ENCODE measurements at places on chromosomes 7 and 10. TPM values are rescaled to one million over a fixed set of nuclear protein-coding genes. Genes with fewer than 3 reads are reported as not detected.

DNA sequence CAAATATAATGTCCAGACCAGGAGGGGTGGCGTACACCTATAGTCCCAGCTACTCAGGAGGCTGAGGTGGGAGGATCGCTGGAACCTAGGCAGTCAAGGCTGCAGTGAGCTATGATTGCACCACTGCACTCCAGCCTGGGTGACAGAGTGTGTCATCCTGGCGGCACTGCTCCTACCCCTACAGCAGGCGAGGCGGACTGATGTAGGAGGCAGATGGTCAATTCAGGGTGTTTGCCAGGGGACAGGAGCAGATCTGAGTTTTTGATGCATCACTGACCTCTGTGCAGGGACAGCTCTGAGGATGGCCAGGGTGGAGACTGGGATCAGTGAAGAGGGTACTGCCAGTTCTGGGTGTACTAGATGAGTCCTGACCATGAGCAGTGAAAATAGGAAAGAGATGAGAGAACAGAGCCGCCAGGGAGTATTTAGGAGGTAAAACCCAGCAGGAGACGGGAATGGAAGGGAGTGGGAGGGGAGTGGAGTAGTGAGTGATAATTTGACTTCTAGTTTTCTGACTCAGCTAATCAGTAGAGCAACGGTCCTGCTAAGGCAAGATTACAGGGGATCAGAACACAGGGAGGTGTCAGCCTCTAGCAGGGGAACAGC, 75.3 kb downstream of the HIP1 start:
- no peak for DNase-seq

Gene FAM13C
- 8.7 TPM for polyA plus RNA-seq

GRCh38 chr7:130899638-130900401, 165.8 kb upstream of the KLF14 start:
- no peak for DNase-seq

- DNase-seq = no peak
Observed at GRCh38 chr7:33432821-33433220, 303.5 kb downstream of the BBS9 start.

- peak; percentile 36 for DNase-seq
Observed at GRCh38 chr7:104231054-104232046, 23.5 kb upstream of the ORC5 start.

- no peak for DNase-seq
Observed at GRCh38 chr10:82887488-82887887, 1012.5 kb downstream of the NRG3 start.

- no peak for DNase-seq
Observed at GRCh38 chr10:81116990-81117389, 579.3 kb downstream of the SH2D4B start.

Gene WDFY4
- 2.4 TPM for polyA plus RNA-seq

DNA sequence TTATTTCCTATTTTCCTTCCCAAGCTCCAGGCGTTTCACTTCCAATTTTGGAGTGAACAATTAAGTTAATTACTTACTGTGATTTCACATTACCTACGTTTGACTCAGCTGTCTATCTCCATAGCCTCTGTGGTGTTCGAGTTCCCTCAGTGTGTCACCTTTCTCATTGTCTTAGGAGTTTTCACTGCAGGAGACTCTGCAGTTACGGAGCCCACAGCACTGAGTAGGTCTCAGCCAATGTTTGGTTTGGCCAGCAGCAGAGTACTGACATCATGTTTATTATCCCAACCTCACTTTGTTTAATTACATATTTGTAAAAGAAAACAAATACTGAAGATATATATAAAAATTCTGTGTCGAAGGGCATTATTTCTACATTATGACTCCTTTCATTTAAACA, 1123.9 kb downstream of the CNTNAP2 start:
- no peak for DNase-seq

DNA sequence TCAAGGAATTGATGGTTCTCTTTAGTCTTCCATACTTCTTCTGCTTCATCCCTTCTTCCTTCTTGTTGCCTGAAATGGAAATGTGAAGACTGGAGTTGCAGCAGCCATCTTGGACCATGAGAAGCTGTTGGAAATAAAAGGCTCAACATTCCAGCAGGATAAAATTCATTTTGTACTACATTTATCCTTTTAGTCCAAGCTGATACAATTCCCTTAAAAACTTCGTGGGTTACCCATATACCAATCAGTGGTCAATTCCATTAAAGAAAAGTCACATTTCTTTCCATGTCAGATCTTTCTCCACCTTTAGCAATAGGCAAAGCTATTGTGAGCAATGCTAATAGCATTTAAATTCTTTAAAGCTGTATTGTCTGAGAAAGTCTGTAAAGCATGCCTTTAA, 141.3 kb upstream of the LYZL2 start:
- no peak for DNase-seq

GRCh38 chr7:37341033-37341630, 107.5 kb downstream of the ELMO1 start:
- no peak for DNase-seq

Gene CCDC3
- 16.1 TPM for polyA plus RNA-seq

GRCh38 chr10:62084451-62084850, 183.0 kb downstream of the ARID5B start:
- DNase-seq = no peak

DNA sequence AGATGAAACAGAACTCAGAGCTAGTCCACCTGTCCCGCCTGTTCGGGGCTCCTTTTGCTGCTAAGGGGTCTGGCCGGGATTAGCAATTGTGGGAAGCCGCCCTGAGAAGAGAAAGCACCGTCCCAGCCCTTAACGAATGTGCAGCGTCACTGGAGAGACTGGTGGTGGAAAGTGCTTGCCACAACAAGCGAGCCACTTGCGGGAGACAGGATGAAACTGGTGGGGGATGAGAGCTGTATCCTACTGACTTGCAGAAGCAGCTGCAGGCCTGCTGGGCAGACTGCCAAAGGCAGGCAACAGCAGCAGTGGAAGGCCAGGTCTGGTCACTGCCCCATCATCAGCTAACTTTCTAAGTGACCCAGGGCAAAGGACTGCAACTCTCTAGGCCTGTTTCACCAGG, 95.4 kb downstream of the FAM53B start:
- peak; percentile 51 for DNase-seq

- no peak for DNase-seq
Observed at GRCh38 chr10:8583096-8583495, 528.6 kb downstream of the GATA3 start.

DNA sequence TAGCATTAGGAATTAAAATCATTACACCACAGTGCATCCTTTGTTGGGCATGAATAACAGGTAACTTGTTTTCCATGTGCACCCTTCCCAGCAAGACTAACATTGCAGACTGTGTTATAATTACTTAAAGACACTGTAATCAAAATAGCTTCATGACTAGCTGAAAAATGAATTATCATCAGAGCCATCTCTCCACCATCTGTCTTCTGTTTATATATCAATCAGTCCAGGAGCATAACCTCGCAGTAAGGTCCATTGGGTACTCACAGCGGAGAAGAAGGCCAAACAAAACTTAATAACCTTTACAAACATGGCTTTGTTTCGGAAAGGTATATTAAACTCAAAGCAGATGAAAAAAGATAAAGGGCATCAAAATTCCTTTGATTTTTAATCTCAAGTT, 90.6 kb downstream of the ODAD2 start:
- no peak for DNase-seq

Gene ZKSCAN5
- 16.5 TPM for polyA plus RNA-seq

DNA sequence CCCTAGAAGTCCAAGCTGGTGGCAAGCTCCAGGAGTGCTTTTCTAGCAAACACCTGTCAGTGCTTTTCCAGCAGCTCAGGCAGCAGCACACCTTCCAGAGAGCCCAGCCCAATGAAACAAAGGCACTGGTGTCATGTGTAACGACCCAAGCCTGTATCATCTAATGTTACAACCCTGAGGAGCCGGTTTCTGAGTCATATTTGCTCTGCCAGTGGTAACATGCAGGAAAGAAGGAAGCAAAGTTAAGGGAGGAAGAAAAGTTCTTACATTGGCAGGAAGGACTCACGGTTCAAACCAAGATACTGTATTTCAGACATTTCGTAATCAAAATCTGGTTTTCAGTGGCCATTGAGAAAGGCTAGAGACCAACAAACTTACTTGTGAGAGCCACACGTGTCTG, at the start of gene ANKRD22:
ANKRD22 (minus strand) TSS at position 139 of the 400 bp plus-strand sequence. CDS start 237 bp downstream, outside the sequence.
- peak; percentile 34 for DNase-seq

GRCh38 chr10:97065686-97066660, 119.8 kb downstream of the SLIT1 start:
- no peak for DNase-seq

Gene NPY4R
- 0.09 TPM for polyA plus RNA-seq

DNA sequence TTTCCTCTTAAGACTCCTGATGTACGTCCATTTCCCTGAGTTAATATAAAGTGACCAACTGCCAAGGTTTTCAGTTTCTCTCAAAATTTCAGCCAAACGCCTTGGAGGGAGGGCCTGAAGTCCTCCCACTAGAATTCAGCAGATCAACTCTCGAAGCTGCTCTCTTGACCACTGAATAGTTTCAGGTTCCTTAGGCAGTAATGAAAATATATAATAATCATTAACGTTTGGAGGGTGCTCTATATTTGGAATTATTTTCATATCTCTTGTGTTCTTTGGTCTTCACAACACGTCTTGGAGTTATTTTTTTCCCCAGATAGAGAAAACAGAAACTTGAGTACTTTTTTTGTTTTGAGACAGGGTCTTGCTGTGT, 123.6 kb upstream of the SFMBT2 start:
- DNase-seq = no peak

Gene PPP1R3C
- 42.3 TPM for polyA plus RNA-seq

DNA sequence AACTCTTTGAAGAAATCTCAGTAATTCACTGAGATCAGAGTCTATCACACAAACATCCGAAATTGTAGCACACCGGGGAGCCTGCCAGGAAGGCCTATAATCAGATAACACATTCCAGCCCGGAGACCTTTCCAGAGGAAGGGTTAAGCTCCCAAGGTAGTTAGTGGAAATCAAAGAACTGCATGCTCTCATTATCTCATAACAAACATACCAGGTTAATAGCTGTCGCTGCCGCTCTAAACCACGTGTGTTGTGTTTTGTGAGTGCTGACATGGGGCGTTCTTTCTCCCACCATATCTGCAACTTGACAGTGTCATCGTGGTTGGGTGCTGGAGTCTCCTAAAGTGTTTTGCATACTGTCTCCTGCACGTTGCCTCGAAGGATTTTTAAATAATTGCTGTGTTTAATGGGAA, 120.7 kb upstream of the CARD11 start:
- DNase-seq = no peak

- DNase-seq = no peak
Observed at GRCh38 chr7:44604941-44605340, 1.5 kb upstream of the OGDH start.

DNA sequence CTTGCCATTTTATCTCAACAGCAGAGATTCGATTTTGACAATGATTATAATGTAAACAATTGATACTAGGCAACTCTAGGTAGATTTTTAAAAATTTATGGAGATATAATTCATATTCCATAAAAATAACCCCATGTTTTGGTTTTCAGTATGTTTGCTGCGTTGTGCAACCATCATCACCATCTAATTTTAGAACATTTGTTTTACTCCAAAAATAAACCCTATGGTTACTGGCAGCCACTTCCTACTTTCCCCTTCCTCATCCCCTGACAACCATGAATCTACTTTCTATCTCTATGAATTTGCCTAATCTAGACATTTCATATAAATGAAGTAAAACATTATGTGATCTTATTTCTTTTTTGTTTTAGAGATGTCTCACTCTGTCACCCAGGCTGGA, 401.9 kb downstream of the THSD7A start:
- DNase-seq = no peak

GRCh38 chr7:1557006-1557405, 1.0 kb upstream of the TMEM184A start:
- no peak for DNase-seq

DNA sequence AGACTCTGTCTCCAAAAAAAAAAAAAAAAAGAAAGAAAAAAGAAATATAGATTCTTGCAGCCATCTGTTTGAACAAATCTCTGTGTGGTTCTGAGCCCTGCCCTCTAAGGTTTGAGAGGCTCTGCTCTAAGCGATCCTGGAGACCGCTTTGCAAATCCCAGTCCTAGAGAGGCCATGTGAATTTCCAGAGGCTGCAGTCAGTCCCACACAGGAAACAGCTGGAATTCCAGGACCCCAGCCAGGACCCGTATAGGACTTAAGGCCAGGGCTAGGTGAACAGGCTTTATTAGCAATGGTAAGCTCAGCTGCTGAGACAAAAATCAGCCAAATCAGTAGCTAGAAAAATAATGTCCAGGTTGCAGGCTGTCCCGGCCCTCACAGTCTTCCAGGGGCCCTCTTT, 154.8 kb downstream of the RPS24 start:
- DNase-seq = no peak

- DNase-seq = no peak
Observed at GRCh38 chr10:108894402-108895301, 1028.7 kb downstream of the XPNPEP1 start.

Gene TWNK
- 14.3 TPM for polyA plus RNA-seq

DNA sequence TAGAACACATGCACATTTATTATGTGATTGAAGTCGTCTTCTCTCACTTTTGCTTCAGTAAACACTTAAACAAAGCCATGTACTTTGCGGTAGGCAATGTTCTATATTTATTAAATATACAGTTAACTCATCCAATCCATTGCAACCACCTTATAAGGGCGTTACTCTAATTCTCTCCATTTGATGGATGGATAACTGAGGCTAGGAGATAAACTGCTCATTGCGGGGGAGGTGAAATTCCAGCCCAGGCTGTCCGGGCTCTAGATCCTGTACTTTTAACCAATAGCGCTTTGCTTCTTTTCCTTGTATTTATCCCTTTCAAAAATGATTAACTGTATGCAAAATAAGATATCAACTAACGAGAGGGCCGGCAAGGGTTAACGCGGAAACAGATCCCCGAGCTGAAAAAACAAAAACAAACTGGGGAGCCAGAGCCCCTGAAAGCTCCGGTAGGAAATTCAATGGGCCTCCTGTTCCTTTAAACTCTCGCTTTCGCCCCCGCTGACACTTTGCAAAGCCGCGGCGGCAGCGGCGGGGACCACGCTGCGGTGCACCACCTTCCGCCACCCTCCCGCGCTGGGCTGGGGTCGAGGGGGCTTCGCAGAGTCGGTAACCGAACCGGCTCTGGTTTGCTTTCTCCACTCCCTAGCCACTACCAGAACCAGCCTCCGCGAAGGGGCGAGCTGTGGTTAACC, 1.0 kb upstream of the PLXDC2 start:
- DNase-seq = peak; percentile 68

- no peak for DNase-seq
Observed at GRCh38 chr10:16675334-16675733, 141.9 kb downstream of the RSU1 start.
